ENCODE measurements at places on chromosomes 2 and 18.

DNA sequence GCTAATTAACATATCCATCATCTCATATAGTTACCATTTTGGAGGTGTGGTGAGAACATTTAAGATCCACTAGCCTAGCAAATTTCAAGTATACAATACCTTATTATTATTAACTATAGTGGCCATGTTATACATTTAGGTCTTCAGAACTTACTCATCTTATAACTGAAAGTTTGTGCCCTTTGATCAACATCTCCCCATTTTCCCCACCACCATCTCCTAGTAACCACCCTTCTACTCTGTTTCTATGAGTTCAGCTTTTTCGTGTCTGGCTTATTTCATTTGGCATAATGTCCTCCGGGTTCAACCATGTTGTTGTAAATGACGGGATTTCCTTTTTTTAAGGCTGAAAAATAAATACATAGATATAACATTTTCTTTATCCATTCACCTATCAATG, 15.9 kb downstream of the NEURL3 start:
- no peak for DNase-seq

- DNase-seq = no peak
Measured at GRCh38 chr2:109719871-109720270, 74.2 kb upstream of the RGPD5 start.

GRCh38 chr2:168573128-168573903, 117.2 kb downstream of the CERS6 start:
- DNase-seq = no peak

- DNase-seq = no peak
Measured at GRCh38 chr2:76813084-76813483, 709.1 kb downstream of the LRRTM4 start.

GRCh38 chr2:166106431-166107015, 21.3 kb downstream of the SCN1A start:
- DNase-seq = no peak

Measured in activated naive CD8-positive, alpha-beta T cell treated with anti-CD3 and anti-CD28 coated beads, Interleukin-2, amount 50 U/mL, for 16 hours (primary cell).